ENCODE measurements at places on chromosomes 3 and 15. TPM values are rescaled to one million over a fixed set of nuclear protein-coding genes. Genes with fewer than 3 reads are reported as not detected.
A peak's percentile ranks its signal among the peaks of the same experiment; 100 is the strongest.

DNA sequence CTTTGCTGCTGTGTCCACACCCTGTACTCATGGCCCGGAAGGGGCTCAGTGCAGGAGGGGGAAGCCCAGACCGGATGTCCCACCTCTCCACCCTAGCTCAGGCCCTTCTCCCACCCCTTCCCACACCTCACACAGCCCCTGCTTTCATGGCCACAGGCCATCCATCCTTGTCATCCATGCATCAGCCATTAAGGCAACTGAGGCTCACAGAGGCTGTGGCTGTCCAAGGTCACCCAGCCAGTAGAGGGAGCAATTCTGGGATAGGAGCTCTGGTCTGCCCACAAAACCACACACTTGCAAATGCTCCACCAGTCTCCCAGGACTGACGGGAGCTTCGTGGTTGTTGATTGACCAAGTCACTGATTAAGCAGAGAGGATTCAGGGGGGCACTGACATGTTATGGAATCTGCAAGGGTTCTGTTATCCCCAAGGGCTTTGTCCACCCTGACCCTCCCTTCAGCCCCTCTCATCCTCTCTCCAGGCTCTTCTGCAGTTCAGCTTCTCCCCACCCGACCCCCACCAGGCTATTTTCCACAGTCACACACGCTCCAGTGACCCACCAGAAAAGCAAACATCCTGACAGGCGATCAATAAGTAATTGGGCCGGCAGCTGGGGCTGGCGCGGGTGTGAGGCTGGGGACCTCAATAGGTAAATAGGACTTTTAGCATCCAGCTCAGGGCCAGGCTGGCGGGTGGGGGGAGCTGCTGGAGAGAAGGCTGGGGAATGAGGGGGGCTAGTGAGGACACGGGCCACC, 15.1 kb downstream of the LINGO1 start:
- H3K4me3 ChIP-seq: no peak overlapping the region
- DNase-seq: peak; percentile 46
- no peak overlapping the region for H3K27ac ChIP-seq

The TMC3 gene
- not detected for total RNA-seq

DNA sequence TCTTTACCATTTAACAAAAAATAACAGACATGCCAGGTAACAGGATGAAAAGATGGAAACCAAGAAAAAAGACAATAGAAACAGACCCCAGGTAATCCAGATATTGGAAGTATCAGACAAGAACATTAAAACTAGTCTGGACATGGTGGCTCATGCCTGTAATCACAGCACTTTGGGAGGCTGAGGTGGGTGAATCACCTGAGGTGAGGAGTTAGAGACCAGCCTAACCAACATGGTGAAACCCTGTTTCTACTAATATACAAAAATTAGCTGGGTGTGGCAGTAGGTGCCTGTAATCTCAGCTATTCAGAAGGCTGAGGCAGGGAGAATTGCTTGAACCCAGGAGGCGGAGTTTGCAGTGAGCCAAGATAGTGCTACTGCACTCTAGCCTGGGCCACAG, 40.6 kb downstream of the ACAD9 start:
- H3K36me3 ChIP-seq: peaks cover 81% of the 10 kb centered on the region
- no peak overlapping the region for H3K4me3 ChIP-seq
- H3K4me1 ChIP-seq: no peaks in the 10 kb centered on the region
- peaks cover 7% of the 10 kb centered on the region for H3K27me3 ChIP-seq
- no peak for DNase-seq
- H3K27ac ChIP-seq: no peak overlapping the region

- H3K4me1 ChIP-seq: peaks cover 69% of the 10 kb centered on the region
- peaks cover 6% of the 10 kb centered on the region for H3K27me3 ChIP-seq
- DNase-seq: no peak
- H3K27ac ChIP-seq: peak overlapping the region; percentile 48
- no peak overlapping the region for H3K4me3 ChIP-seq
Observed at GRCh38 chr3:11609481-11609880, 34.2 kb downstream of the VGLL4 start.

GRCh38 chr15:58053315-58054153, 12.0 kb downstream of the ALDH1A2 start:
- no peak overlapping the region for H3K4me3 ChIP-seq
- no peaks in the 10 kb centered on the region for H3K4me1 ChIP-seq
- no peak for DNase-seq
- no peaks in the 10 kb centered on the region for H3K27me3 ChIP-seq
- H3K36me3 ChIP-seq: no peaks in the 10 kb centered on the region
- H3K27ac ChIP-seq: no peak overlapping the region

DNA sequence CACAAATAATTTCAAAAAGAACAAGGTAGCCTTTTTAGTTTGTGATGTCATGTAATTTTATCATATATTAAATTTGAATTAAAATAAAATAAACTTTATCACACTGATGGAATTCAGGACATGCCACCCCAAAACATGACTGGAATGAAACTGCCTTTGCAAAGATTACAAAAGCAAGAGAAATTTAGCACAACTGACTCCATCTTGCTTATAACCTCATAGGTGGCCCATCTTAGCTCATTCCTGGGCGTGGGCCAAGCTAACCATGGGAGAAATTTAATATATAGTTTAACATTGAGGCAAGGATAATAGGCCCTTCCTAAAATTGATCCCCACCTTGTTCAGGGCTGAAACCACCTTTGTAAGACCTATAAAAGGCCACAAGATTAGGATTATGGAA, 235.6 kb downstream of the ZNF385D start:
- H3K27me3 ChIP-seq: no peaks in the 10 kb centered on the region
- DNase-seq: no peak
- no peak overlapping the region for H3K27ac ChIP-seq
- H3K4me3 ChIP-seq: no peak overlapping the region
- no peaks in the 10 kb centered on the region for H3K4me1 ChIP-seq
- H3K36me3 ChIP-seq: no peaks in the 10 kb centered on the region

- H3K4me3 ChIP-seq: no peak within 1 kb of the TSS
- H3K4me1 ChIP-seq: peaks cover 11% of the 10 kb centered on the region
- H3K27me3 ChIP-seq: peaks cover 31% of the 10 kb centered on the region
- peak; percentile 63 for DNase-seq
- peaks cover 8% of the 10 kb centered on the region for H3K36me3 ChIP-seq
Observed at GRCh38 chr3:184229394-184230080, at the start of gene VWA5B2. Gene VWA5B2, plus strand, starts transcription at chr3:184229585. Its CDS starts 944 bp downstream, at chr3:184230529.

GRCh38 chr3:126517986-126518778, 609 bp upstream of the UROC1 start:
- no peak overlapping the region for H3K27ac ChIP-seq
- no peak overlapping the region for H3K4me3 ChIP-seq
- no peak for DNase-seq
- peaks cover 3% of the 10 kb centered on the region for H3K27me3 ChIP-seq

The WDR72 gene
- 0.59 TPM for total RNA-seq

GRCh38 chr15:98025237-98025636, 64.7 kb downstream of the ARRDC4 start:
- H3K4me1 ChIP-seq: no peaks in the 10 kb centered on the region
- no peak overlapping the region for H3K4me3 ChIP-seq
- no peak for DNase-seq

The SELENOT gene
- 73.6 TPM for total RNA-seq

- no peak overlapping the region for H3K27ac ChIP-seq
- H3K4me1 ChIP-seq: no peaks in the 10 kb centered on the region
- H3K36me3 ChIP-seq: no peaks in the 10 kb centered on the region
- H3K4me3 ChIP-seq: no peak overlapping the region
- H3K27me3 ChIP-seq: no peaks in the 10 kb centered on the region
Observed at GRCh38 chr3:63661242-63661641, 8.8 kb downstream of the SNTN start.

DNA sequence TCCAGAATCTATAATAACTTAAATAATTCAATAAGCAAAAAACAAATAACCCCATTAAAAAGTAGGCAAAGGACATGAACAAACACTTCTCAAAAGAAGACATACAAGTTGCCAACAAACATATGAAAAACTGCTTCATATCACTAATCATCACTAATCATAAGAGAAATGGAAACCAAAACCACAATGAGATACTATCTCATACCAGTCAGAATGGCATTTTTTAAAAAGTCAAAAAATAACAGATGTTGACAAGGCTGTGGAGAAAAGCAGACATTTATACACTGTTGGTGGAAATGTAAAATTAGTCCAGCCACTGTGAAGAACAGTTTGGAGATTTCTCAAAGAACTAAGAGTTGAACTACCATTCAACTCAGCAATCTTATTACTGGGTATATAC, 19.5 kb upstream of the ZMAT3 start:
- DNase-seq: no peak
- no peaks in the 10 kb centered on the region for H3K36me3 ChIP-seq

GRCh38 chr15:64009798-64010261, 36.5 kb downstream of the DAPK2 start:
- H3K27ac ChIP-seq: no peak overlapping the region
- DNase-seq: no peak
- no peaks in the 10 kb centered on the region for H3K27me3 ChIP-seq
- H3K4me1 ChIP-seq: peaks cover 11% of the 10 kb centered on the region
- H3K36me3 ChIP-seq: no peaks in the 10 kb centered on the region

GRCh38 chr3:72892870-72893269, 5.0 kb downstream of the GXYLT2 start:
- peaks cover 2% of the 10 kb centered on the region for H3K27me3 ChIP-seq
- no peak overlapping the region for H3K27ac ChIP-seq
- H3K4me3 ChIP-seq: no peak overlapping the region
- peaks cover 19% of the 10 kb centered on the region for H3K4me1 ChIP-seq
- DNase-seq: peak; percentile 19

GRCh38 chr15:86327230-86327865, 247.7 kb downstream of the AGBL1 start:
- no peak overlapping the region for H3K27ac ChIP-seq
- no peaks in the 10 kb centered on the region for H3K36me3 ChIP-seq
- no peak overlapping the region for H3K4me3 ChIP-seq
- no peak for DNase-seq
- peaks cover 3% of the 10 kb centered on the region for H3K27me3 ChIP-seq

The TLR9 gene
- total RNA-seq: not detected

GRCh38 chr3:44104668-44105321, 136.9 kb upstream of the TOPAZ1 start:
- no peak overlapping the region for H3K27ac ChIP-seq
- DNase-seq: no peak
- no peaks in the 10 kb centered on the region for H3K36me3 ChIP-seq
- H3K27me3 ChIP-seq: peaks cover 1% of the 10 kb centered on the region
- H3K4me3 ChIP-seq: no peak overlapping the region

- H3K36me3 ChIP-seq: no peaks in the 10 kb centered on the region
- DNase-seq: no peak
- H3K27me3 ChIP-seq: peaks cover 3% of the 10 kb centered on the region
- peaks cover 23% of the 10 kb centered on the region for H3K4me1 ChIP-seq
Observed at GRCh38 chr15:61503383-61503969, 274.4 kb upstream of the RORA start.

The NEK10 gene
- total RNA-seq: 1.2 TPM

The C3orf20 gene
- 0.13 TPM for total RNA-seq

GRCh38 chr15:41566121-41566885, 7.3 kb downstream of the TYRO3 start:
- H3K27me3 ChIP-seq: peaks cover 14% of the 10 kb centered on the region
- H3K36me3 ChIP-seq: peaks cover 28% of the 10 kb centered on the region

DNA sequence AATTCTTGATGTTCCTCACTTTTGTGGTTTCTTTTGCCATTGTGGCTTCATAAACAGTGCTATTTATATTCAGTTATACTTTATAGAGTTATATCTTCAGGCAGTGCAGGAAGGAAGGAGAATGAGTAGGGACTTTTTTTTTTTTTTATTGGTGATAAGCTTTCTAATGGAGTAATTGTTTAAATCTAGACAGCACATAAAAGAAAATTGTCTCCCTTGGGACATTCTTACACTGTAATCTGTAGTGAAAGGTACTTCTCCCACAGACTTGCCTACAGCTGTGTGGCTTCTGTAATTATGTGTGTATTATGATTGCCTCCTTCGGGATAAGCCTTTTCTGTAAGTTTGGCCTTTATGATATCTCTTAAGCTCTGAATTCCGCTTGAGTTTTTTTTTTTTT, 41.6 kb downstream of the WDR76 start:
- no peak overlapping the region for H3K27ac ChIP-seq
- H3K4me3 ChIP-seq: no peak overlapping the region
- no peaks in the 10 kb centered on the region for H3K36me3 ChIP-seq
- H3K4me1 ChIP-seq: no peaks in the 10 kb centered on the region
- no peak for DNase-seq

The SMCO1 gene
- not detected for total RNA-seq

DNA sequence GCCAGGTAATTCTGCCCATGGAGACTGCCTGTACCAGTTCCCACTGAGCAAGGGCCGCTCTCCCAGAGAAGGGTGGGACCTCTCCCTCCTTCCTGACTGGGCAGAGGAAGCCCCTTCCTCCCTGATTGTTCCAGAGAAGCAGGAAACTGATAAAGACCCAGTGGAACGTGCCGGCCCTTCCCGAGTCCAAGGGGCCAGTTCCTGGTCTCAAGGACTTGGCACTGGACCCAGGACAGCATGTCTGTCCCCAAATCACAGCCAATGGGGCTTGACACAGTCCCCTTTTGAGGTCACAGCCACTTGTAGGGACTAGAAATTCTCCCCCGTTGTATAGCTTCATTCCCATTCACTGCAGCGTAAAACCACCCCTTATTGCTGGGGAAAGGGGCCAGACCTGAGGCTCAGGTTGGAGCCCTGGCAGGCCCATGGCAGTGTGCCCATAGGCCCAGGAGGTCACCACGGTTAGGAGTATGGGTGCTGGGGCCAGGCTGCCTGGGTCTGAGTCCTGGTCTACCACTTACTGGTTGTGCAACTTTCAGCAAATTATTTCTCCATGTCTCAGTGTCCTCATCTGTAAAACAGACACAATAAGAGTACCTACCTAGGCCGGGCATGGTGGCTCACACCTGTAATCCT, 18.1 kb downstream of the CSRNP1 start:
- H3K27ac ChIP-seq: peak overlapping the region; percentile 19
- peak overlapping the region; percentile 83 for H3K4me3 ChIP-seq
- H3K36me3 ChIP-seq: peaks cover 47% of the 10 kb centered on the region
- H3K27me3 ChIP-seq: peaks cover 19% of the 10 kb centered on the region
- DNase-seq: no peak

GRCh38 chr3:15815696-15816095, 17.9 kb upstream of the ANKRD28 start:
- DNase-seq: no peak
- H3K4me1 ChIP-seq: no peaks in the 10 kb centered on the region
- H3K27ac ChIP-seq: no peak overlapping the region
- no peaks in the 10 kb centered on the region for H3K27me3 ChIP-seq

DNA sequence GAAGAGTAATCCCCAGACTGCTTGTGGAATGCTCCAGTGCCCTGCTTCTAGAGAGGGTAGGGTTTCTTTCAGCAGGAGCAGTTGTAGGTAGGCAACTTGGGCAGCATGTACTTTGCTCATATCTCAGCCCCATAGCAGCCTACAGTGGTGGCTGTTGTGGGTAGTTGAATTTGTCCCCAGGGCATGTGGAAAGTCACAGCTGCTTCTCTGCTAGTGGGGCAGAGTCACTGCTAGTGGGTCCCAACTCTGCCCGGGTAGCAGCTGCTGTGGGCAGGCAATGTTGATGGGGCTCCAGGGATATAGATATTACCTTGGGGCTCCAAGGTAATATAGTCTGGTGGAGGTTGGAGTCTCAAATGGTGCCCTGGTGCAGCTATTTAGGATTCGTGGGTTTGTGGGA, 174.5 kb downstream of the OTOL1 start:
- H3K4me1 ChIP-seq: no peaks in the 10 kb centered on the region
- H3K4me3 ChIP-seq: no peak overlapping the region
- H3K36me3 ChIP-seq: no peaks in the 10 kb centered on the region
- peaks cover 1% of the 10 kb centered on the region for H3K27me3 ChIP-seq
- no peak overlapping the region for H3K27ac ChIP-seq

The LRRC3B gene
- 3.6 TPM for total RNA-seq

GRCh38 chr3:107260207-107260606, 117.0 kb upstream of the CCDC54 start:
- no peaks in the 10 kb centered on the region for H3K27me3 ChIP-seq
- DNase-seq: no peak
- H3K27ac ChIP-seq: no peak overlapping the region
- no peaks in the 10 kb centered on the region for H3K36me3 ChIP-seq

- no peaks in the 10 kb centered on the region for H3K36me3 ChIP-seq
- no peak overlapping the region for H3K4me3 ChIP-seq
- no peak for DNase-seq
- no peak overlapping the region for H3K27ac ChIP-seq
- peaks cover 10% of the 10 kb centered on the region for H3K27me3 ChIP-seq
Observed at GRCh38 chr3:128579927-128580326, 70.7 kb downstream of the RPN1 start.

All from endothelial cell (in vitro differentiated cells).